ENCODE measurements at places on chromosomes 2 and 18.

DNA sequence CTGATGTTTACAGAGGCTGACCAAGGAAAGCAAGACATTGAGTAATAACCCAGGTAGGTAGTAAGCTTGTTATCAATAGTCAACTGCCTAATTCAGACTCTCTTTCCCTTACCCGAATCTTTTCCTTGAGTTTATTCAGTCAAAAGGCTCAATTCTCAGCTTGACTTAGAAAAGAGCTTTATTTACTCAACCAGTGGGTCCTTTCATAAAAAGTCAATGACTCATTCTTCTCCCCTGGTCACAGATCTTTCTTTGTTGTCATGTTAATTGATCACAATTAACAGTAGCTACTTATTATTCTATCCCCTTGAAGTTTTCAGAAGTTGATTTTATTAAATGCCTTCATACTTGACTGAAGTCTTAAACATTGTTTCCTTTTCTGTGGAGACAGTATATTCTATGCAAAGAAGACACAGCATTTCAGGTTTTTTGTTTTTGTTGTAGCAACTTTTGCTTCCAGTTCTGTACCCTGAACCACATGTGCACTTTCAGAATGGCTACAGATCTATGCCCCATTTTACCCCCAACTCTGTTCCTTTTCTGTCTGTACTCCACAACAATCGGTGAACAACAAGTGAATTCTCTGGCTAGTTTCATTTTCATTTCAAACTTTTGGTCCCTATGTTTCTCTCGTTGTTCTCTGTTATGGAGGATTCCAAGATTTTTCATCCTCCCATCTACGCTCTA lies 428.3 kb downstream of the NCKAP5 start:
- no peak for DNase-seq

DNA sequence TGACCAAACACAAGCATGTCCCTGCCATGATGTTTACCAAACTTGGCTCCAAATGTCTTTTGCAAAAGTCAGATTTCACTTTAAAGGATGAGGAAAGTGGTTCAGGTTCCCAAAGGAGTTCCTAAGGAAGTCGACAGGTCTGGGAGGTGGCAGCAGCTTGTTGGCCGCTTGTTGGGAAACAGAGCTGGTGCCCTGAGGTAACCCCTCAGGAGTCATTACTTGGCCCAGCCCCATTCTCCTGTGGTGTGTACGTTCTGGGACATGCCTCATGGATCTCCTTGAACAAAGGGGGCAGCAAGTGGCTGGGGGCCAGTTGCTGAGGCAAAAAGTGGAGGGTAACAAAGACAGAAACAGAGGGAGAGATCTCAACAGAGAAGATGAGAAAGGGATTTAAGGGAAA lies 10.9 kb downstream of the TMBIM1 start:
- DNase-seq: no peak

GRCh38 chr2:27135478-27135955 lies 1.1 kb upstream of the PREB start:
- no peak for DNase-seq

GRCh38 chr2:149038442-149039212 lies at the start of gene LYPD6B:
LYPD6B (plus strand) TSS chr2:149038699; CDS start chr2:149130949, 92,250 bp downstream.
- DNase-seq: no peak

GRCh38 chr2:142170847-142171246 lies 40.0 kb upstream of the LRP1B start:
- DNase-seq: no peak

DNA sequence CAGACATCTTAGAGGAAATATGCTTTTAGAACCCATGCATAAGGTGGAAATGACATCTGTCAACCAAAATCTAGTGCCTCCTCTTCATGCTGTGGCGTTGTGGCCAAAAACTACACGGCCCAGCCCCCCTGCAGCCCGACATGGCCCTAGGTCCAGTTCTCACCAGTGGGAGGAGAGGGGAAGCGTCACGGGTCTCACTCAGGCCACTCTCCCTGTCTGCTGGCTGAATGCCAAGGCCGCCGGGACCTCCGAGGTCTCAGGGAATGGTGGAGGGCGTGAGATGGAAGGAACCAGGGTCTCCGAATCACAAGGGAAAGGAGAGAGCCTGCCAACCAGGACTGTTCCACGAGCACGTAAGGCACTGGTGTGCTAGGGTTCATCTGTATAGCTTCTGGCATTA lies 361.0 kb downstream of the ANAPC1 start:
- no peak for DNase-seq

DNA sequence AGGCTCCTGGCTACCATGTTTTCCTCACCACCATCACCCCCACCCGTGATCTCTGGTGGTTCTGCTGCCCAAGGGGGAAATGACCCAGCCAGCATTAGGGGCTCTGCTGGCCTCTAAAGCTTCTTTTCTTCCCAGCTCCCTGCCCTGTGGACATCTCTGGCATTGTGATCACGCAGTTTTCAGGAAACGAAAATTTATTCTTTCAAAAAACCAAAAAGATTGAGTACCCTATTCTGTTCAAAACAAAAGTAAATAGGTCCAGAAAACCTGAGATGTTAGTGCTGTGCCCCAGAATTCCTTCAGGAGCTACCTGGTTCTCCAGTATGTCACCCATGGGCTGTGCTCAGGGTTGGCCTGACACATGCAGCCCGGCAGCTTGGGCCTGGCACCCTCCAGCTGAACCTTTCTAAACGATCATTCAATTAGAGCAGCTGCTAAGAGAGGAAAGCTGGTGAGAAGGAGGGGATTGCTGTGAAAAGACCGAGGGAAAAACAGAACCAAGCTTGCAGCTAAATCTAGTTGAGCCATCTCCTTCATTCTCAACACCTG lies 157.5 kb downstream of the MGAT5 start:
- no peak for DNase-seq
